ENCODE measurements at places on chromosomes 11 and 22. TPM values are rescaled to one million over a fixed set of nuclear protein-coding genes. Genes with fewer than 3 reads are reported as not detected.

The KCNQ1OT1 gene
- 0.31 TPM for total RNA-seq

The STK33 gene
- 34.4 TPM for total RNA-seq

The SEC14L6 gene
- total RNA-seq, result not detected

The DBX1 gene
- not detected for total RNA-seq

The RPS19BP1 gene
- total RNA-seq, result 108 TPM

The B4GALNT4 gene
- total RNA-seq, result 0.51 TPM

The SLC43A1 gene
- total RNA-seq, result 3.8 TPM

The MS4A8 gene
- total RNA-seq, result not detected
